ENCODE measurements at places on chromosomes 11 and 22.

DNA sequence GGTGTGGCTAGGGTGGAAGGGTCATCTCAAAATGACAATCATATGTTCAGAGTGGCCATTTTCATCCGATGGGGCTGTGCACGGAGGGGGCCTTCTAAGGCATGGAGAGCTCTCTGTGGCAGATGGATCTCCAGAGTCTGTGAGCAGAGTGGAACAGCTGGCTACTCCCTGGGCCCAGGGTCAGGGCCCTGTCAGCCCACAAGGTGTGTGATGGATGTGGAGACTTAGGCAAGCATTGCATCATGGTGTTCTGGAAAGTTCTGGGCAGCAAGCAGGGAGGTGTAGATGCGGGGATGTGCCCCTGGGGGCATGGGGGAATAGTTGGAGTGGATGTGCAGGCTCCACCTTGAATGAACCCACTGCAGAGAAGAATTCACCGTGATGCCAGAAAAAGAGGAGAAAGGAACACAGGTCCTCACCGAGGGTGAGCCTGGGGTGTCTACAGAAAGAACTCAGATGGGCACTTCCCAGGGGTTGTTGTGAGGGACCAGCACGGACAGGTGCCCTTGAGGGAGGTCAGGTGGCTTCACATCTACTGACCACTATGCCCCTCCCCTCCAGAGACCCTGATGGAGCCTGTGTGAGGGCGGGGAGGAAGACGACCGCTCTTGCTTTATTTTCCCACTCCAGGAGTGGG, 51.1 kb downstream of the CHRDL2 start:
- no peak for DNase-seq

DNA sequence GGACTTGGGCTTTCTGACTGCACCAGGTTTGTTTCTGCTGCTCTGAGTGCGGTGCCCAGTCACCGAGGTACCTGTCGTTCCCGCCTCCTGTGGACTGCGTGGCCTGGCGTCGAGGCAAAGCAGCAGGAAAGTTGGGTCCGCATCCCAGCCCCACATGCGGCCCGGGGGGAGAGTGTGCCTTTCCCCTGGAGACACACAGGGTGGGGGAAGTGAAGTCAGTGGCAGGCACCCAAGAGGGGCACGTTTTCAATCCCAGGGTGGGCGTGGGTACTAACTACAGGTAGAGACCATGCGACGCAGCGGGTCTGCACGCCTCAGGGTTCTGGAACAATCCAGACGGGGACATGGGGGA, 25.3 kb upstream of the GRAMD4 start:
- no peak for DNase-seq

- no peak for DNase-seq
These were observed 5.1 kb downstream of the PATE2 start for GRCh38 chr11:125773516-125773915.

DNA sequence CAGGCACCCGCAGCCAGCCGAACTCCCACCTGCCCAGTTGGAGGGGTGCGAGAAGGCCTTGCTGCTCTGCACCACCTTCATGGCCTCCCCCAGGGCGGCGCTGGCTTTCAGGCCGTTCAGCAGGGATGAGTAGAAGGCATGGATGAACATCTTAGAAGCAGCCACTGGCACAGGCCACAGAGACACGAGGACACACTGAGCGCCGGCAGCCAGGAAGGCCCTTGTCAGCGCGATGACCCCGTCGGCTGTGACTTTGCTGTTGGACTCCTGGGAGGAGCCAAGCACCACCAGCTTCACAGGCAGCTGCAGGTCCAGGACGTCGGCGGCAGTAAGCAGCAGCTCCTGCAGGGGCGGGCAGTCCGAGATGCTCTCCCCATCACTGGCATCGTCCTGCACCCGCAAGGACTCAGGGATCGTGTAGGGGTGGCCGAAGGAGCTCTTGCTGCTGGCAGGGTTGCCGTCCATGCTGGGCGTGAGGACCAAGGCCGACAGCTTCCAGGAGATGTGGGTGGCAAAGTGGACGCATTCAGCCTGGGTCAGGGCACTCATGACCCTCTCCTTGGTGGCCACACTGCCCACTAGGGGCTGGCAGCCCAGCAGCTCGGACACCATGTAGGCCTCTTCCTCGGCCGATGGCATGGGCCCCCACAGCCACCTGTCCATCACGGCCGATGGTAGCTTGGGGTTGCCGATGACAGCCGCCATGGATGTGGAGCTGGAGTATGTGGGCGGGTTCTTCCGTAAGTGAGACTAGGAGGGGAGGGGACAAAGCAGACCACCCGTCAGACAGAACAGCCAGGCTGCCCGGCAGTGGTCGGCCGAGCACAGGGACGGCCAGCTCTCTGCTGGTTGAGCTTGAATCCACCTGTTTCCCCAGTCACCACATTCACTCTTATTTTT, 79.7 kb upstream of the PITPNB start:
- DNase-seq, result no peak

DNA sequence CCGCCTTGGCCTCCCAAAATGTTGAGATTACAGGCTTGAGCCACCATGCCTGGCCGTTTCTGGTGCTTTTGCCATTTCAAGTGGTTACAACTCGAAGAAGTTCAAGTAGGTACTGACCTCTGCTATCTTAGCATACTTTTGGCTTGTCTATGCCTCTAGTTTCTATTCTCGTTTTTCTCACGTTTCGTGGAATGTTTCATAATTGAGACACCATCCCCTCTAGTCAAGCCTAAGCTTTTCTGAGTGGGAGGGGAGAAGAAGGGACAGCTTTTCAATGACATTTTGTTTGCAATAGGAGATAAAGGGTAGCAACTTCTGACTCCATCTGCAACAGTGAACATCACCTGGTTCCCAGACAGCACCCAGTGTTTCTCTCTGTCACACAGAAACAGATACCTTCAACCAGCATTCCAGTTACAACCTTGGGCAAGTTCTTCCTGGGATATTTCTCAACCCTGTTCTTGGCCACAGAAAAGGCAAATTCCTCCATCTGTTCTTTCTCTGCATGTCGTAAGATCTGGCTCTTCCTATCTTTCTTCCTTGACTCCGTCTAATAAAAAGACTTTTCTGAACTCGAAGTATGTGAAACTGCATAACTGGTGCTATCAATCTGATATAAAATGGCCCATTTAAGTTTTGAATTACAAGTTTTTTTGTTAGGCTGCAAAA, 25.5 kb downstream of the DDI1 start:
- peak; percentile 70 for DNase-seq
